GM23338 (cell line): ENCODE measurements at places on chromosomes 2 and 18. TPM values are rescaled to one million over a fixed set of nuclear protein-coding genes. Genes with fewer than 3 reads are reported as not detected.
A peak's percentile ranks its signal among the peaks of the same experiment; 100 is the strongest.

- DNase-seq = no peak
Measured at GRCh38 chr2:217491271-217491670, 511.5 kb downstream of the TNS1 start.

GRCh38 chr18:61998957-61999356, 106.2 kb upstream of the RNF152 start:
- DNase-seq = no peak

GRCh38 chr2:45992021-45992740, 305.0 kb upstream of the EPAS1 start:
- no peak for DNase-seq

- DNase-seq = no peak
Measured at GRCh38 chr18:23208600-23208999, 73.3 kb downstream of the CABLES1 start.

GRCh38 chr2:149441255-149441654, 110.9 kb downstream of the LYPD6 start:
- no peak for DNase-seq

- DNase-seq = peak; percentile 32
Measured at GRCh38 chr2:233426619-233427342, 72.5 kb downstream of the DGKD start.

GRCh38 chr2:112993831-112994230, 11.4 kb upstream of the IL36A start:
- DNase-seq = no peak

OSR1 gene
- total RNA-seq = 0.24 TPM in 1 of 2 replicates, not detected in the other

PRKAG3 gene
- not detected in 2 replicates for total RNA-seq

NYAP2 gene
- not detected in 2 replicates for total RNA-seq

NLRC4 gene
- total RNA-seq = not detected in 2 replicates

ANKRD29 gene
- total RNA-seq = 6.6 and 16.9 TPM in 2 replicates

GATA6 gene
- not detected in 2 replicates for total RNA-seq

REG1B gene
- total RNA-seq = not detected in 2 replicates

TTC21B gene
- total RNA-seq = 32.8 and 39.5 TPM in 2 replicates
